ENCODE measurements at places on chromosomes 4 and X.

DNA sequence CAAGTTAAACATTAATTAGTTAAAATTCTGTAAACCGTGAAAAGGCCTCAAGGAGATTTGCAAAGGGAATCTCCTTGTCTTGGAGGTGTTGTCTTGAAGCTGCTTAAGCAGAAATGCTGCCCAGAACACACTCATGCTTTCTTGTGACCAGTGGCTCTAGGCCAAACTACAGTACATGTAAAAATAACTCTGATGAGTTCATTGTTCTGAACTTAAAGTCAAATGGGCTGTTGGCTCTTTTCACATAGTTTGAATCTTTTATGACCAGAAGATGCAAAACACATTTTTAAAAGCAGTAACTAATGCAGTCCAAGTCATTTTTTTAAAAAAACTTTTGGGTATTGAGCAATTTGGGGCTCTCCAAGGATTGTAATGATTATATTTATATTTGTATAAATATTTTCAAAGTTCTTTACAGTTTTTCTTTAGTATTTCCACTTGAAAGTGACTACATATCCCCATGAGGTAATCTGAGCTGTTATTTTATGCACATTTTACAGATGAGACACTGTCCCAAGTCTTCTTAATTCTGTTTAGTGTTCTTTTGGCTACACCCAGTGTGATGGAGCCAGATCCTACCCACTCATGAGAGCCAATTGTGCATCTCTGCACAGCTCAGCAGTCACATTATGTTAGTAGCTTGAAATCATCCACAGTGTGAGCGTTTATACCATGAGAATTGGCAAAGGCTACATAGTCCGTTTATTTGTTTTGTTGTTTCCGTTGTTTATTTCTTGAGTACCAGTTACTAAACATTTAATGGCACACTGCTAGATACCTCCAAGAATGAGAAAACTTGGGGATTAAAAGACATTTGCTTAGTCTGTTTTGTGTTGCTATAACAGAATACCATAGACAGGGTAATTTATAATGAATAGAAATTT is 112.8 kb upstream of the ATXN3L start:
- no peak for DNase-seq

DNA sequence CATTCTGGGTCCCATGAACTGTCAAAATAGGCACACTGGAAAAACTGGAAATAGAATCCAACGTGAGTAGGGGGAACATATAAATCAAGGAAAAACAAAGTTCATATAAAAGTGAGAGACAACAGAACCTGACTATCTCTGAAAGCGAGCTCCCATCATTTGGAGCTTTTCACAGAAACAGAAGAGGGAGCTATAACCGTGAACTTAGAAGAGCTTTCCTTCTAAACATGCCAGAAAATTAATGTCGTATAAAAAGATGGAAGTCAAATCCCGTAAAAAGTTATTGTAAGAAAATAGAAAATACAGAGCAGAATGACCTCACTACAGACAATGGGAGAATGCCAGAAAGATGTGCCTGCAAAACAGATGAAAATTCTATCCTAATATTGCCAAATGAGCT is 23.9 kb upstream of the HSD17B10 start:
- no peak for DNase-seq

DNA sequence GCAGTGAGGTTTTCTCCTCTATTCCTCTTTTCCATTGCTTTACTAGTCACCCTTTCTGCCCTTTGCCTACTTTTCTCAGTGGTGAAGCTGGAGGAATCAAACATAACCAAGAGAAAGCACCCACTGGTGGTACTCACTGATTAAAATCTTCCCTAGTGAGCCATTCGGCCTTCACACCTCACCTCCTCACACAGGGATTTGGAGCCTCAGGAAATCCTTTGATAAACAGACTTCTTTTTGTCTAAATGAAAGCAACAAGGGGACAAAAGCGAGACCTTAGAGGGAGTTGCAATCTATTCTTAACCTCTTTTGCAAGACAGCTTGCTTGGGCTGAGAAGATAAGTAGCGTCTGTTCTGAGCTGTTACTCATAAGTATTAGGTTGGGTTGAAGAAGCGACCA is 572.6 kb downstream of the ZNF674 start:
- DNase-seq, result no peak

DNA sequence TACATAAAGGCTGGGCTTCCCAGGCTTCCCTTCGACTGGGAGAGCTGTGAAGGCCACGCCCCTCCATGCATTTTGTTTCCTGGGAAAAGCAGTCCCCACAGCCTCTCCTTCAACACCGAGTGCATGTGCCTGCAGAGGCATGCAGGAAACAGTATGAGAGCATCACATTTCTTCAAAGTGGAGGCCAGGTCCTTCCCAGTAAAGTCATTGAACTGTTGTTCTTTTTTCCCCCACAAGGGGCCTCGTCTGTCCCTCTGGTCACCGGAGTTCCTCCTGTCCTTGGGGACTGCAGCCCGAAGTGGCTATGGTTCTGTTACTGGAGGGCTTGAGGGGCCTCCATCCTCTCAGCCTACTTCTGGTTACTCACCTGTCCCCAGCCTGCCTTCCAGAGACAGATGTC is 56.0 kb downstream of the RAI2 start:
- no peak for DNase-seq

- no peak for DNase-seq
Observed at GRCh38 chrX:15059474-15059873, 186.3 kb downstream of the MOSPD2 start.

DNA sequence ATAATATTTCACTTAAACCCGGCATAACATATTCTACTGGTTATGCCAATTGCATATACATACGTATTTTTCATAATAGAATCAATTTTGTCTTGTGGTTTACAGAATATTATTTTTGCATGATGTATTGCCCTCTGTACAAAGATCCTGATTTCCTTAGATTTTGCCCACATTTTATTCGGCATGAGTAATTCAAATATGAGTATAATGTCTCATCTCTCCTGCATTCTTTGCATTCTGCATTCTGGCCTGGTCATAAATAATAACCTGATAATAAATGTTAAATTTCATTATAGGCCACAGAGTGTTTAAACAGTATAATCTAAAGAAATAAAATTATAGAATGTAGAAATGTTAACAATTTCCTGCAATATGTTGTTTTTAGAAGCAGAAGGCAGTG is 205.3 kb downstream of the TLL1 start:
- DNase-seq, result no peak

- DNase-seq, result no peak
Observed at GRCh38 chr4:33162122-33162521, 2442.0 kb downstream of the PCDH7 start.

DNA sequence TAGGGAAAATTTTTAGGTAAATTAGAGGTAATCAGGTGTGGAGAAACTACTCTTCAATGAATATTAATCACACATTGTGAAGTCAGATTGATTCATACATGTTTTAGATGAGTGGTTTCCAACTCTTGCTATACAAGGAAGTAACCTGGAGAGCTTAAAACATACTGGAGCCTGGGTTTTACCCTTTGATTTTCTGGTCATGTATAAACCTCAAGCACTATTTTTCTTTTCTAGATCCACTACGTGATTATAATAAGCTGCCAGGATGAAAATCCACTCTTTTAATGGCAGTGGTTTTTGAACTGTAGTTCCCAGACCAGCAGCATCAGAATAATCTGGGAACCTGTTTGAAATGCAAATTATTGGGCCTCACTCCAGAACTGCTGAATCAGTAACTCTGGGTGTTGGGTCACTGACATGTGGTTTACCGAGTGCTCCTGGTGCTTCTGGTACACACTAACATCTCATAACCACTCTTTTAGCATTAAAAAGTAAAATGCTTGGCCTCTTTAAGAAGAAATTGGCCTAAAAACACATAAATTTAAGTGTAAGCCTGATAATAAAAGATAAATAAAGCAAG is 63.4 kb downstream of the DCAF12L1 start:
- DNase-seq, result no peak

GRCh38 chr4:130820448-130820847 is 1724.5 kb downstream of the C4orf33 start:
- DNase-seq, result no peak

- DNase-seq, result no peak
Observed at GRCh38 chrX:133726642-133727041, 258.8 kb downstream of the GPC3 start.

DNA sequence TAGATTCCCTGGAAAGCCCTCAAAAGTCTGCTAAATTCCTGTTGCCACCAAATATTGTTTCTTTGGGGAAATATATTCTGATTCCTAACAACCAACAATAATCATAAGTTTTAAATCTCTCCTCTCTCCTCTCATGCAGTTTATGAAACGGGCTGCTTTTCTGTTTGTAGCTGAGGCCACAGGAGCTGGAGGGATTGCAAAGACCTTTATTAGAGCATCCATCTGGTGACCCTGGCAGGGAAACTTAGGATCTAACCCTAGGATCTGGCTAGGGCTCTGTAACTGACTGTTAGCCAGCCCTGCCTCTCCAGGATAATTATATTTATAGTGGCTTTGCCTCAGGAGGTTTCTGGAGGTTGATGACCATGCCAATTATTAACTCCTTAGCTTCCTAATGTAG is 56.9 kb downstream of the SMAD1 start:
- no peak for DNase-seq

DNA sequence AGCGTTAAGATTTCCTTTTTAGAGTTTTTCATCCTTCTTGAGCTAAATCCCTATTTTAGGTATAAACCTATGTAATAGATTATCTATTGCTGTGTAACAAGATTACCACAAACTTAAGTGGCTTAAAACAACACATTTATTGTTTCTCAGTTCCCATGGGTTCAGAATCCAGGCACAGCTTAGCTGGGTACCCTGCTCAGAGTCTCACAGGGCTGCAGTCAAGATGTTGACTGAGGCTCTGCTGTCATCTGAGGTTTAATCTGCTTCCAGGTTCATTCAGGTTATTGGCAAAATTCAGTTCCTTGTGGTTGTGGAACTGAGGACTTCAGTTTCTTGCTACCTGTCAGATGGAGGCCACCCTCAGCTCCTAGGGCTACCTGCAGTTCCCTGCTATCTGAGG is 60.9 kb downstream of the GK start:
- no peak for DNase-seq

DNA sequence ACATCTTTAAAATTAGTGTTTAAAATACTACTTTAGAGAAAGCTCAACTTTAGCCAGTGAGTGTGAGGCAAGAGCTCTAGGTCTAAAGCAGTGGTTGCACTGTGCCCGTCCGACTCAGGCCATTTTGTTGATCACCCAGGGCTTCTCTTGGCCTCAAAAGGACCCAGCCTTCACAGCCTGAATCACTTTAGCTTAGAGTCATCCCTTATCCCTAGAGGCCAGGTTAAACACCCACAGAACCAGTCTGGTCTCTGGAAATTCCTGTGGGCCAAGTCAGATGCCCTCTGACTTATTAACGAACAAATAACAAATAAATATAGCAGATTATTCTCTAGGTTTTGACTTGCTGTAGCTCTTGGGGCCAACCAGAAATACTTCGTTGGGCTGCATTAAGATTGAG is 102.3 kb downstream of the WWC2 start:
- DNase-seq, result no peak

- DNase-seq, result no peak
Observed at GRCh38 chrX:21708116-21708515, 49.8 kb downstream of the SMPX start.

DNA sequence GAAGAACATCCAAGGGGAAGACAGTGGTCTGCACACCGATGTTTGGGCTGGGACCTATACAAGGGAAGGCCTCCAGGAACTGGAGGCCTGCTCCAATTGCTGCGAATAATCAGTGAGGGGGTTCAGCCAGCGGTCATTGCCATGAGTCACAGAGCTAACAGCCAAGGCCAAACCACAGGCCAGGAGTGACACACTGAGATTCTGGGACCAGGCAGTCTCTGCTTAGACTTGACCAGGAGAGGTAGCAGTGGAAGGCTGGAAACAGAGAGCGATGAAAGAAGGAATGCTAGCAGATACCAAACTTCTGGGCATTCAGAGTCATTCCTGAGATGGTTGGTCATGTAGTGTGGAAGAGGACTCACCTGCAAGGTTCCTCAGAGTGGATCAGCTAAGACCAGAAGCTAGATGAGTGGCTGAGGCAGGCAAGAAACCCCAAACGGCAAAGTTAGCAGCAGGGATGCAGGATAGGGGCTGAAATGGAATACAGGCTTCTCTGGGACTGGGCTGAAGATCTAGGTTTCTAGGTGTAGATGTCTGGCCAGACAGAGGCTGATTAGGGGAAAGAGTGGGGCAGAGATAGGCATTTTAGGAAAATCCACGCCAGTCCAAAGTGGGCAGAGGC is 54.7 kb downstream of the CNGA2 start:
- DNase-seq, result no peak

DNA sequence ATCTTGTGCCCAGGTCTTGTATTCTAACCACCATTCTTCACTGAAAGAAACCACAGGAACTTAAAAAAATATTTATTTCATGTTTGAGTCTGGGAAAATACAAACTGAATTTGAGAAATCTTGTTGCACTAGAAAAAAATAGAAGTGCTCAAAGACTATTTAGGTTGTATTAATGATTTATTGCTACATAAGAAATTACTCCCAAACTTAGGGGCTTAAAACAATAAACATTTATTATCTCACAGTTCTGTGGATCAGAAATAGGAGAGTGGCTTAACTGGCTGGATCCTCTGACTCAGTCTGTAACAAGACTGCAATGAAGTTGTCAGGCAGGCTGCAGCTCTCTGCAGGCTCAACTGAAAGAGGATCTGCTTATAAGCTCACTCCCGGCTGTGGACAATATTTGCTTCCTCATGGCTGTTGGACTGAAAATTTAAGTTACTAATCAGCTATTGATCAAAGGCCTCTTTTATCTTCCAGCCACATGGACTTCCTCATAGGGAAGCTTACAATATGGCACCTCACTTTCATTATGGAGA is 295.4 kb upstream of the FAM241A start:
- DNase-seq, result no peak

- DNase-seq, result peak; percentile 1
Observed at GRCh38 chrX:151396042-151396824, 773 bp upstream of the VMA21 start.

GRCh38 chrX:92209936-92210335 is 430.8 kb downstream of the PCDH11X start:
- no peak for DNase-seq

DNA sequence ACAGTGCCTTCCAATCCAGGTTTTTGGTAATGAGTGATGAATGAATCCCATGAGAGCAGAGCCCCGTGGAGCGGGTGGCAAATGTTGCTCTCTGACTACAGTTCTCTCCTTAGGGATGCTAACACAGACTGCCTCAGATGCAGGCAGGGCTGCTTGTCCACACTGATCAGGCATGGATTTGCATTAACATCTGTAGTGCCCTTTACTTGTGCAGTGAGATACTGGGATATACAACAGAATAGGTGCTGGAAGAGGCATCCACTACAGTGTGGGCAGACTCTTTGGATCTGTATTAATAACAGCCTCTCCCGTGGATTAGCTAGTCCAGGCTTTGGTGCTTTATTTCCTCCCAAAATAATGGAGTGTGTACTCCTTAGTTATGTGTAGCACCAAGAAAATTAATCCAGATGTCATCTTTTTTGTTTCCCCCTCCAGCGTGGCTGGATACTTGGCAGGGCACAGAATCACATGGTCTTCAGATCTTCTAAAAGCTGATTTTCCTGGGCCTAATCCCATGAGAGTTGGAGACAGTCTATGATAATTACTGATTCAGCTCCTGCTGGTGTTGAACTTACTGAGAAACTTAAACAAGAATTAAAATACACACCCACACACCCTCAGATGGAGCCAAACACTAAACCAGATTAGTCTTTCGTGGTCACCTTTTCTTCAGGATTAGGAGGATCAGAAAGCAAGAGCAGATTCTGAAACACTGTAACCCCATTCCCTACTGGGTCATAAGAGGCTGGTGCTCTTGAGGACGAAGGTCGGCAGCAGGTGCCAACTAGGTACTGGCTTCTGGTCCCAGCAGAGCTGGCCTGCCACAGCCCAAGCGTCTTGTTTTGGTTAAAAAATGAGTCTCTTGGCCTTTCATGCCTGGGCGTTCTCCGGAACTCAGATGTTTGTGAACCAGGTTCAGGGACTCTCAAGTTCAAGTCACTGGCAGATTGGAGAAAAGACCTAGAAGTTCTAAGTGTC is 23.1 kb upstream of the NAP1L5 start:
- DNase-seq, result no peak
